Stimulated activated CD8-positive, alpha-beta memory T cell treated with anti-CD3 and anti-CD28 coated beads, Interleukin-7, amount 100 ng/mL, for 1 hour (primary cell): ENCODE measurements at places on chromosomes 6 and 20.

DNA sequence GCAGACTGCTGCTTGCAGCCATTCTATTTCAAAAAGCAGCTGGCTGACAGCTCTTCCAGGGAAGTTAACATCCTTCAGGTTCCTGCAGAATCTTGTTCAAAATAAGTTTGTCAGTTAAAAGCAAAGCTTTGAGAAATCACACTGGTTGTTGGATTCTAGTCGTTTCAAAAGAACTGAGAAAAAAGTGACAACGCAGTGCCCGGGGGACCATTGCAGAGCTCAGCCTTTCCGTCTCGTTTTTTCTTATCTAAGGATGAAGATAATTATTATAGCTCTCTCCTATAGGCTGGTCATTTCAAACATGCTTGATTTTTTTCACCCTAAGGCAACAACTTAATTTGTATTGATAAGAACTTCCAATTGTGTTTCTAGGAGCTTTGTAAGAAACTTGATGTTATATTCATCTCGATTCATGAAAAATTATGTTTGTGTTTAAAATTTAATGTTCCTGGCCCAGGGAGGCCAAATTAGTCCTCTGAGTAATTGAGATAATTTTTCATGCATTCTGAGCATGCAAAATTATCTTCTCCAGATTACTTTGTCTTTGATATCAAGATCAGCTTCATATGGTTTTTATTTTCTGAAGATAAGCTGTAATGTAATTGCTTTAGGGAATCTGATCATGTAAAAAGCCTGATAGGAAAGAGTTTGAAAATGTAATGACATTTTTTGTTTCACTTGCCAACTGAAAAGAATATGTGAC, 58.4 kb downstream of the SNAP25 start:
- no peak for DNase-seq

DNA sequence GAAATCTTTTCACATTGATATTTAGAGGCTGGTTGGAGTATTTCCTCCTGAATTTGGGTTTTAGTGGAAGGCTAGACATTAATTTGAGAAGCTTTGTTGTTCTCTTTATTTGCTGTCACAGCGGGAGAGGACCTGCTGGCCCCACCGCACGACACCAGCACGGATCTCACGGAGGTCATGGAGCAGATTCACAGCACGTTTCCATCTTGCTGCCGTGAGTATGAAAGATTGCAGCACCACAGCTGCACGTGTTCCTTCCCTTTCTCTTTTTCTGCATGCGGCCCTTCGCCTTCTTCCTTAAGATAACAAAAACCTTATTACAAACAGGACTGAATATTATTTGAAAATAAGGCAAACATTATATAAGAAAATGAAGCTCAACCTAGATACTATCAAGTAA, 555.5 kb downstream of the UTRN start:
- no peak for DNase-seq

DNA sequence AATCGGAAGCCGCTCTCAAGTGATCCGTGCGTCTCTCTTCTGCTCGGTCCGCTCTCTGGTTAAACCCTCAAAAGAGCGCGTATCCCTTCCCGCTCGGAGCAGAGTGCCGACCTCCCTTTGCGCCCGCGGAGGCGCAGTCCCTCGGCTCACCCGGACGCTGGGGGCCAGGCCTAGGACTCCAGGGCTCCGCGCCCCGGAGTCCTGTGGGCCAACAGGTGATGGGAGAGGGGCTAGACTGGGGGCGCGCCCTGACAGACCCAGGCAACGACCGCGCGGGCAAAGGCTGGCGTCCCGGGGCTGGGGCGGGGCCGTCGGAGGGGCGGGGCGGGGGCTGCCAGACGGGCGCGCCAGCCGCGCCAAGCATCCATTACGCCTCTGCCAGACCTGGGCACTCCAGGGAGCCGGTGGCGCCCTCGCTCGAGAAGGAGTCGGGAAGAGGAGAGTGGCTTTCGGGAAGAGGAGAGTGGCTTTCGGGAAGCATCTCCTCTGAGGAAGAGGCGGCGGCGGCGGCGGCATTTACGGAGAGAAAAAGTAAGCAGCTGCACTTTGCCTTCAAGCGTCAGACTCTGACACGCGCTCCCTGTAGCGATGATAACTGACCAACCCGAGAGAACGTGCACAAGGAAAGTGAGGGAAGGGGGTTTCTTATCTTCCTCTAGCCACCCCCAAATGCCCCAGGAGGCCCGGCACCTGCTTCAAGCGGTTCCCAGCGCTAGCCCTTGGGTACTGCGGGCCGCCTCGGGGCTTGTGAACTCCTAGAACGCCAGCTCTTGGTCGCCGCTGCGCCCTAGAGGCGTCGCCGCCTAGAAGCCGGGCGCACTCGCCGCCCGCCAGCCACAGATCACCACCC, 2.6 kb downstream of the EPHA7 start:
- no peak for DNase-seq

- no peak for DNase-seq
These were observed 1.9 kb downstream of the CHD6 start for GRCh38 chr20:41616228-41616627.

DNA sequence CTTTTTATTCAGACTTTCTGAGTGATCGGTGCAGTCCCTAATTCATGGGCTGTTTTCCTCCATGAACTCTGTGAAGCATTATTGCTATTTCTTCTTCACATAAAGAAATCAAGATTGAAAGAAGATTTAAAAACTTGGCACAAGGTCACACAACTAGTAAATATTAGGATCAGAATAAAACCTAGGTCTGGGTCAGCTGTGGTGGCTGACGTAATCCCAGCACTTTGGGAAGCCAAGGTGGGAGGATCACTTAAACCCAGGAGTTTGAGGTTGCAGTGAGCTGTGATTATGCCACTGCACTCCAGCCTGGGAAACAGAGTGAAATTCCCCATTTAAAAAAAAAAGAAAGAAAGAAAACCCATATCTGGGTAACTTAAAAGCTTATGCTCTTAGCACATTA, 1.4 kb downstream of the ZSCAN9 start:
- no peak for DNase-seq

DNA sequence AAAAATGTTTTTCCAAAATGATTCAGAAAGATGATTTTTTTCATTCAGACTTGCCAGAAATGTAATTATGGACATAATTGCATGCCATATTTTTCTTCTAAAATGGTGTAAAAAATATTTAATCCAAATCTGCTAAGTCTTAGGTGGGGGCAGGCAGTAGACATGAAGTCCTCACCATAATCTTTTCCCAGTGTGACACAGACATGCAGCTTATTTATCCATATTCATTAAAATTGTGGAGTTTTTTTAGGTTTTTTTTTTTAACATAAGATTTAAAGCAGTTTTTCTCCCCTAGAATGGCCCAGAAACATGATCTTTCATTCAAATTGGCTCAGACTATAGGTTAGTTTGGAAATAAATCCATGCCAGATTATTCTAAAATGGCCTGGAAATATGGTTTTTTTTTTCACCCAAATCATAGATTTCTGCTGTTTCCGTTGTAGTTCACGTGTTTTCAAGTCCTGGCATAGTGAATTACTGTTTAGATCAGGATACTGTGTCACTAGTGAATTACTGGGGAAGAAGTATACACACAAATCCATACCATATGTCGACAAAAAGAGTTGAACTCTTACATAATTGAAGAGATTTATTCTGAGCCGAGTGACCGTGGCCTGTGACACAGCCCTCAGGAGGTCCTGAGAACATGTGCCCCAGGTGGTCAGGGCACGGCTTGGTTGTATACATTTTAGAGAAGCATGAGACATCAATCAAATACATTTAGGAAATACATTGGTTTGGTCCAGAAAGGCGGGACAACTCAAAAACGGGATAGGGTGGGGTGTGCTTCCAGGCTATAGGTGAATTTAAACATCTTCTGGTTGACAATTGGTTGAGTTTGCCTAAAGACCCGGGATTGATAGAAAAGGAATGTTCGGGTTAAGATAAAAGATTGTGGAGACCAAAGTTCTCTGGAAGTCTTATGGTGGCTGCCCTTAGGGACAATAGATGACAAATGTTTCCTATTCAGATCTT, 33.9 kb downstream of the ZNF133 start:
- DNase-seq = no peak

DNA sequence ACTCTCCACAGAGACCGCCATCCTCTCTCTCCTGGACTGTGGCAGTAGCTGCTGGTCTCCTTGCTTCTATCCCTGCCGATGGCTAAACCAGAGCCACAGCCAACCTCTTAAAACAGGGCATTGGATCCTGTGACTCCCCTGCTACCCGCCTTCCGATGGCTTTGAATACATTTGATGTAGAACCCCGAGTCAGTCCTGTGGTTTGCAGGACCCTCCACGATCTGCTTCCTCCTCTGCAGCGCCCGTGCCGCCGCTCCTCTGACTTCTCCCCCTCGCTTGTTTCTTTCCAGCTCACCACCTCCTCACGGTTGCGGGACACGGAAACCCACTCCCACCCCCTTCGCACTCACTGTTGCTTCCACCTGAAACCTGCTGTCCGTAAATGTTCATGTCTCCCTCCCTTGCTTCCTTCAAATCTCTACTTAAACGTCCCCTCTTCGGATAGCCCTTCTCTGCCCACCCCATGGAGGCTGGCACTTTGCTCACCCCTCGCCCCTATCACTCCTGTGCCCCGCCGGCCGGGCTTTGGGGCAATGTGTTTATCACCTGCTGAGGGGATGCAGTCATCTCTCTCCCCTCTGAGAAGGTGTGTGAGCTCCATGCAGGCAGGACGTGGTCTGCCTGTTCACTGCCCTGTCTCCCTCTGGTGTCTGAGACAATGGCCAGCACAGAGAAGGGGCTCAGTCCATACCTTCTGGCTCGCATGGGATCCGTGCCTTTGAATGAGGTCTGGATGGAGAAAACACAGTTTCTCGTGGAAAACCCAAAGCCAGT, 67.8 kb downstream of the GFOD1 start:
- no peak for DNase-seq

GRCh38 chr6:136822046-136822375, 381 bp upstream of the PEX7 start:
- DNase-seq = no peak

DNA sequence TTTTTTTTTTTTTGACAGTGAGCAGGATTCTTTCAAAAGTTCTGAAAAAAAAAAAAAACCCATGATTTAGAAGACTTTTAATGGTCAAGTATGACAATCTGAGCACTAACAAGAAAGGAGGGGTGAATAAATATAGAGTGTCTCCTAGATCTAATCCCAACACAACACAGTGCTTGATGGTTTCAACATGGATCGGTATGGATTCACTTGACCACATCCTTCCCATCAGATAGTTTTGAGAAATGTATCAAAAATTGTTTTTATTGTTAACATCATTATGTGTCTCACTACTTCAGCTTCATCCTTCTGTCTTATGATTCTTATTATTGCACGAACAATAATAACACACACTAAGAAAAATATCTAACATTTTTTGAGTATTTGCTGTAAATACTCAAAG, 21.0 kb downstream of the KIF13A start:
- DNase-seq = no peak

GRCh38 chr20:23710771-23711170, 21.9 kb upstream of the CST4 start:
- no peak for DNase-seq
